ENCODE measurements at places on chromosomes 4 and X. TPM values are rescaled to one million over a fixed set of nuclear protein-coding genes. Genes with fewer than 3 reads are reported as not detected.

The KIF4A gene
- 11.3 TPM for total RNA-seq

The ZIC3 gene
- not detected for total RNA-seq

The CACNA1F gene
- total RNA-seq, result 0.31 TPM

The C4orf50 gene
- total RNA-seq, result not detected

The EGFL6 gene
- total RNA-seq, result not detected

The PCYT1B gene
- total RNA-seq, result not detected

The ABCG2 gene
- total RNA-seq, result 2.6 TPM

The FGFRL1 gene
- total RNA-seq, result 4.9 TPM

The TMPRSS11B gene
- total RNA-seq, result not detected

The EMCN gene
- total RNA-seq, result 62.5 TPM

The EDNRA gene
- total RNA-seq, result 0.16 TPM

The CTAG1B gene
- total RNA-seq, result not detected

The SYNPO2 gene
- 0.44 TPM for total RNA-seq

The PROM1 gene
- under 0.01 TPM for total RNA-seq

The MAGEE1 gene
- 0.65 TPM for total RNA-seq

The TRIM60 gene
- not detected for total RNA-seq

The FRMD7 gene
- total RNA-seq, result under 0.01 TPM

The SPP1 gene
- not detected for total RNA-seq

The SSX2B gene
- total RNA-seq, result not detected

The COL4A6 gene
- total RNA-seq, result 0.16 TPM

The FATE1 gene
- total RNA-seq, result not detected

The CT45A10 gene
- total RNA-seq, result not detected

The NAT8L gene
- under 0.01 TPM for total RNA-seq

The SOD3 gene
- total RNA-seq, result 0.31 TPM

Data from bladder microvascular endothelial cell (primary cell).